Peyer's patch (tissue), 4 donors: ENCODE measurements at places on chromosomes 5 and 9.

- H3K4me3 ChIP-seq = no peak overlapping the region
- no peak for DNase-seq
- H3K27me3 ChIP-seq = no peaks in the 10 kb centered on the region
- H3K4me1 ChIP-seq = no peaks in the 10 kb centered on the region
- H3K27ac ChIP-seq = no peak overlapping the region
- no peaks in the 10 kb centered on the region for H3K36me3 ChIP-seq
These were observed 45.6 kb upstream of the RUFY1 start for GRCh38 chr5:179504600-179505396.

DNA sequence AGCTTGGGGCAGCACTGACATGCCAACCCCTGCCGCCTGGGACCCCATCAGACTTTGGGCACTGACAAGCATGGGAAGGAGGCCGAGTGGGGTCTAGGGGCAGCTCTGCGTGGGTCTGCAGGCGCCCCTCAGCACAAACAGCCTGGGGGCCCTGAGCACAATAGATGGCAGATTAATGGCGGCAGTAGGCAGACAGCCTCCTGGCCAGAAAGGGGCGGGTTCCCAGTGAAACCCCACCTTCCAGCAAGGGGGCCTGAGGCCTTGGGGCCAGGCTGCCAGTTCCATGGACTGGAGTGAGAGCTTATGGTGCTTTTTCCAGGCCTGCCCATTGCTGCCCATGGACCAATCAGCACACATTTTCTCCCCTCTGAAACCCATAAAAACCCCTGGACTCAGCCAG is 2031.2 kb downstream of the EFNA5 start:
- no peak for DNase-seq
- H3K4me3 ChIP-seq = no peak overlapping the region
- no peaks in the 10 kb centered on the region for H3K27me3 ChIP-seq
- no peaks in the 10 kb centered on the region for H3K36me3 ChIP-seq

GRCh38 chr5:61115968-61116367 is 46.3 kb downstream of the SMIM15 start:
- no peak overlapping the region for H3K27ac ChIP-seq
- H3K4me3 ChIP-seq = no peak overlapping the region

DNA sequence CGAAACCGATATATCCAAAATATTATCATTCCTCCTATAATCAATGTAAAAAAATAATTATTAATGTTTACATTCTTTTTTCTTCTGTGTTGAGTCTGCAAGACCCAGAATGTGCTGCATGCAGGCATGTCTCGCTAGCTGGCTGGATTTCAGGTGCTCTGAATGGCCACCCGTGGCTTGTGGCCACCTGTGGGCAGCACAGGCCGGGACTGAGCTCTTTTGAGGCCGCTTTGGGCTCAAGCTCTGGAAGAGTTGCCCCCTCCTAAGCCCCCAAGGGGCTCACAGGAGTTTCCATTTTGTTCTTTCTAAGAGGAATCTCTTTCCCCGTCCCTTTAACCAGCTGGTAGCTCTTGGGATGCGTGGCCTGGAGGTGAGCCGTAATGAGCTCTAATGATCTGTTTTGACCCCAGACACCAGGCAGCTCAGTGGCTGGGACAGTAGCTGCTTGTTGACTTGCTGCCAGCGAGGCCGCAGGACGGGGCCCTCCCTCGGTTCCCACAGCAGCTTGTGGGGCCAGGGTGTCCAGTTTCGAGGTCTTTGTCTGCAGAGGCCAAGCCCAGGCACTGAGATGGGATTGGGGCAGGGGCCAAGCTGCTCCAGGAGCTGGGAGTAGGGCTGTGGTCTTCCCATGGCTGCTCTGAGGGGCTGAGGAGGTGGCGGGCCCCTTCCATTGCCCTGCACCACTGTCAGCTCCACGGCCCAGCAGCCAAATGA is 20.8 kb downstream of the ASS1 start:
- H3K36me3 ChIP-seq = no peaks in the 10 kb centered on the region
- no peak for DNase-seq
- H3K27me3 ChIP-seq = no peaks in the 10 kb centered on the region
- no peak overlapping the region for H3K4me3 ChIP-seq

DNA sequence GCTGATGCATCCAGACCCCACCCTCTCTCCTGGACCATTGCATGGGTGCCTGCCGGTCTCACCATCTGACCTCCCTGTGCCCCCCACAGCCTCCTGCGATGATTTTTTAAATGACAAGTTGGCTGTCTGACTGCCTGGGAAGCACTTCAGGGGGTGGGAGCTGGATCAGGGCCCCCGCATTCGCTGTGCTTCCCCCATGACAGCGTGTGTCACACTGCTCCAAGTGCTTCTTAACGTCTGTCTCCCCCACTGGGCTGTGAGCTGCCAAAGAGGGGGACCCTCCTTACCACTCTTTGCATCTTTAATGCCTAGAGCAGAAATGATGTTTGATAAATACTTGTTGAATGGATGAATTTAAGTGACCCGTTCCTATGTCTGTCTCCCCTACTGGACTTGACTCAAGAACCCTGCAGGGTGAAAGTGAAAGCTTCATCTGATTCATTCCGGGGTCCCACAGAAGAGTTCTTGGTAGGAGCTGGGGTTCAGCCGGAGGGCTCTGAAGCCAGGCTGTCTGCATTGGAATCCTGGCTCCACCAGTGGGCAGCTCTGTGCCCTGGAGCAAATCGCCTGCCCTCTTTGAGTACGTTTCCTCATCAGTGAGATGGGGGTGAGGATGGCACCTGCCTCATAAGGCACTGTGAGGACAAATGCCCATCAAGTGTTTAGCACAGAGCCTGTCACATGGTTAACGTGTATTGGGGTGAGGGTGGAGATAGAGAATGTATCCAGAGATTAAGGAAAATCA is 7.6 kb upstream of the EGR1 start:
- no peak overlapping the region for H3K4me3 ChIP-seq
- no peak for DNase-seq
- no peaks in the 10 kb centered on the region for H3K4me1 ChIP-seq
- H3K27ac ChIP-seq = no peak overlapping the region
- H3K27me3 ChIP-seq = no peaks in the 10 kb centered on the region
